A172 (cell line): ENCODE measurements at places on chromosomes 5 and 9. TPM values are rescaled to one million over a fixed set of nuclear protein-coding genes. Genes with fewer than 3 reads are reported as not detected.

The PLPP7 gene
- 0.14 and 1.0 TPM in 2 replicates for total RNA-seq

The PCDHGA9 gene
- 2.8 and 3.4 TPM in 2 replicates for total RNA-seq

The DPM2 gene
- total RNA-seq = 49.7 and 50.5 TPM in 2 replicates

The LEAP2 gene
- total RNA-seq = 0.38 and 1.9 TPM in 2 replicates

The GRXCR2 gene
- not detected in 2 replicates for total RNA-seq

The MARCOL gene
- total RNA-seq = not detected in 2 replicates

The FGD3 gene
- total RNA-seq = 0.10 and 0.12 TPM in 2 replicates

The TIMD4 gene
- total RNA-seq = not detected in 2 replicates

The FAM169A gene
- total RNA-seq = 28.3 and 33.0 TPM in 2 replicates

The IFNA13 gene
- not detected in 2 replicates for total RNA-seq

The BTNL9 gene
- total RNA-seq = not detected in 2 replicates

The ZBED3 gene
- total RNA-seq = 0.71 and 0.89 TPM in 2 replicates

The ZNF879 gene
- total RNA-seq = not detected in 2 replicates

The SLC25A46 gene
- total RNA-seq = 109 and 112 TPM in 2 replicates

The DBH gene
- total RNA-seq = 0.02 TPM in 1 of 2 replicates, not detected in the other

The DAB2 gene
- 38.5 and 46.1 TPM in 2 replicates for total RNA-seq

The FAM219A gene
- total RNA-seq = 11.1 and 11.6 TPM in 2 replicates

The CAMK4 gene
- total RNA-seq = 8.1 and 12.9 TPM in 2 replicates

The ALDH1A1 gene
- total RNA-seq = not detected in 2 replicates

The SARDH gene
- total RNA-seq = 30.5 and 31.0 TPM in 2 replicates

The OTP gene
- not detected in 2 replicates for total RNA-seq

The SH3TC2 gene
- 7.8 and 10.1 TPM in 2 replicates for total RNA-seq
